ENCODE measurements at places on chromosomes 16 and 17.

GRCh38 chr17:59853168-59853918 is 39.4 kb downstream of the TUBD1 start:
- no peak for DNase-seq

DNA sequence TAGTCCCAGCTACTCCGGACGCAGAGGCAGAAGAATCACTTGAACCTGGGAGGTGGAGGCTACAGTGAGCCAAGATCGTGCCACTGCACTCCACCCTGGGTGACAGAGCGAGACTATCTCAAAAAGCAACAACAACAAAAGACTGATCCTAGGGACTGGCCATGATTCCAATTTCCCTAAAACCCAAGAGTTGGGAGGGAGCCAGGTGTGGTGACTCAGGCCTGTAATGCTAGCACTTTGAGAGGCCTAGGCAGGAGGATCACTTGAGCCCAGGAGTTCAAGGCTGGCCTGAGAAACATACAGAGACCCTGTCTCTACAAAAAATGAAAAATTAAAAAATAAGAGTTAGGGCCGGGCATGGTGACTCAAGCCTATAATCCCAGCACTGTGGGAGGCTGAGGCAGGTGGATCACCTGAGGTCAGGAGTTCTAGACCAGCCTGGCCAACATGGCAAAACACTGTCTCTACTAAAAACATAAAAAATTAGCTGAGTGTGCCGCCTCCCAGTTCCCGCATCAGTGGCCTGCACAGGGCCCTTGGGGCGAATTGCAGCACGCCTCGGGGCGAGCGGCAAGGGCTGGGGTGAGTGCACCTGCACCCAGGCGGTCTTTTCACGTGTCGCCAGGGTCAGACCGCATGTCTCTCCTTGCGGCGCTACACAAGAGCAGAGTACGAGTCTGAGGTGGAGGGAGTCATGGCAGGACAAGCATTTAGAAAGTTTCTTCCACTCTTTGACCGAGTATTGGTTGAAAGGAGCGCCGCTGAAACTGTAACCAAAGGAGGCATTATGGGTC is 40.8 kb downstream of the CDH3 start:
- no peak for DNase-seq

DNA sequence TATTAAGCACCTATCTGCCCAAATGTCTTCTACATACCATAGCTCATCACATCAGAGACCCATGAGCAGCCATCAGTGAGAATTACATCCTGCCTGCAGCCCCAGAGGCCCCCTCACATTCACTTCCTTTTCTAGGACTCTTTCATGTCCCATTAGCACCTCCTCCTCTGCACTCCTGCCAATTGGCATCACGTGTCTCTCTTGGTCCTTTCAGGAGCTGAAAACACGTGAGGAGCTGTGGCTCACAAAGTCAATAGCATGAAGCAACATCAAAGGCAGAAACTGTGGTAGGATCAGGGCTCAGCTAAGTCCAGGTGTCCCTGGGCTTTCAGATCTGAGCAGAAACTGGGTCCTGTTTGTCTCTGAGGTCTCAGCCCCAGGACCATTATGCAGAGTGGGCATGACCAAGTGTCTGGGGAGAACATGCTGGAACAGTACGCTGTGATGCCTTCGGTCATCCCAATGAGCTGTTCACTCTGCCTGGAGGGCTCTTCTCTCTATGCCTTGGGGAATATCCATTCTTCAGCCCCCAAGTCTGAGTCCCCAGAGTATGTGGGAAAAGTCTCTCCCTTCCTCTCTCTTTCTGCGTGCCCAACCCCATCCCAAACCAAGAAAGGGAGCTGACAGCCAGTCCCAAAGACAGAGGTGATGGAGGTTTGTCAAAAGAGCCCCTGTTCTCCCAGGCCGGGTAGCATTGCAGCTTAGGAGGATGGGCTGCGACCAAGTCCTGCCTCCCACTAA is 457.0 kb upstream of the CDH5 start:
- DNase-seq = no peak

DNA sequence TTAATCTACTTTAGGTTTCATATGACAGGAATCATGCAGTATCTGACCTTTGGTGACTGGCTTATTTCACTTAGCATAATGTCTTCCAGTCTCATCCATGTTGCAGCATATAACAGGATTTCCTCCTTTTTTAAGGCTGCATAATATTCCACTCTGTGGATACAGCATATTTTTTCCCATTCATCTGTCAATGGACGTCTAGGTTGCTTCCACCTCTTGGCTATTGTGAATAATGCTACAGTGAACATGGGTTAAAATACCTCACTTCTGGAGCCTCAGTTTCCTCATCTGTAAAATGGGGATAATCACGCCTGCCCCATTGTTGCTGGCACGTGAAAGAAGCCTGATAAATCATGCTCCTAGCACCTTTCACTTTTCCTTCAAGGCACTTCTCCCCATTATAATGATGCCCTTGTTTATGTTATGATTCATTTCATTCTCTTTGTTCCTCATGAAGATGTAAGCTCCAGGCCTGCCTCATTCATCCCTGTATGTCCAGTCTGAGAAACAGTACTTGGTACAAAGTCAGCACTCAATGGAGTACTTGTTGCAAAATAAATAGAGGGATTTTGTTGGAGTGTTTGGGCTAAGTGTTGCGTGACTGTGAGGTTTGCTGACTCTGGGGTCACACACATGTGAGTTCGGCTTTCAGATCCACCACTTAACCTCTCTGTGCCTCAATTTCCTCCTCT is 59.6 kb downstream of the ABAT start:
- no peak for DNase-seq

Data from retina (tissue), 1 donor.